T-helper 2 cell treated with Interferon-gamma antibody and Interleukin-4, amounts not matched to agents 5 μg/mL and 100 μg/mL, for 36 hours (primary cell): ENCODE measurements at places on chromosomes 6 and 20.

GRCh38 chr20:35992713-35993335 lies 24.4 kb downstream of the CNBD2 start:
- H3K4me1 ChIP-seq, result peaks cover 4% of the 10 kb centered on the region
- no peak overlapping the region for H3K27ac ChIP-seq
- peak; percentile 28 for DNase-seq
- H3K27me3 ChIP-seq, result peaks cover 18% of the 10 kb centered on the region

GRCh38 chr6:125393449-125393858 lies 91.7 kb upstream of the HDDC2 start:
- no peak overlapping the region for H3K27ac ChIP-seq
- H3K4me1 ChIP-seq, result peaks cover 11% of the 10 kb centered on the region
- H3K4me3 ChIP-seq, result peak overlapping the region; percentile 25
- DNase-seq, result no peak
- no peaks in the 10 kb centered on the region for H3K36me3 ChIP-seq

DNA sequence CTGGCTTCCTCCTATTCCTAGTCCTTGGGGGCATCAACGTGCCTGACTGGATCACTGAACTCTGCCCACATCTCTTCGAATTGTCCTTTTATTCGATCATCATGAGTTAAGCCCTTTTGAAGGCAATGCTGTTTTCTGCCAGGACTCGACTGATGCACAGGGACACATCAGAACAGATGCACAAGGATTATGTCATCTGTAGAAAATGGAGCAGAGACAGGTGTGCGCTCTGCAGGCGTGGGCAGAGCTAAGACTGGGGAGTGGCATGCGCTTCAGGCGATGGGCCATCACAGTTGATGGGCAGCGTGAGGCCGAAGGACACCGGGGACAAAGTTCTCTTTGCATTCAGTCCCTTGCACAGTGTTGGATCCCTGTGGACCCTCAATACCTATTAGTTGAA lies 13.1 kb downstream of the GABRR1 start:
- DNase-seq, result no peak
- H3K4me3 ChIP-seq, result no peak overlapping the region
- H3K27me3 ChIP-seq, result no peaks in the 10 kb centered on the region
- no peaks in the 10 kb centered on the region for H3K4me1 ChIP-seq
- no peak overlapping the region for H3K27ac ChIP-seq

- no peak overlapping the region for H3K27ac ChIP-seq
- no peak for DNase-seq
- H3K4me1 ChIP-seq, result no peaks in the 10 kb centered on the region
- peaks cover 17% of the 10 kb centered on the region for H3K27me3 ChIP-seq
- no peak overlapping the region for H3K4me3 ChIP-seq
These were observed 160.3 kb upstream of the SASH1 start for GRCh38 chr6:148182378-148182777.

DNA sequence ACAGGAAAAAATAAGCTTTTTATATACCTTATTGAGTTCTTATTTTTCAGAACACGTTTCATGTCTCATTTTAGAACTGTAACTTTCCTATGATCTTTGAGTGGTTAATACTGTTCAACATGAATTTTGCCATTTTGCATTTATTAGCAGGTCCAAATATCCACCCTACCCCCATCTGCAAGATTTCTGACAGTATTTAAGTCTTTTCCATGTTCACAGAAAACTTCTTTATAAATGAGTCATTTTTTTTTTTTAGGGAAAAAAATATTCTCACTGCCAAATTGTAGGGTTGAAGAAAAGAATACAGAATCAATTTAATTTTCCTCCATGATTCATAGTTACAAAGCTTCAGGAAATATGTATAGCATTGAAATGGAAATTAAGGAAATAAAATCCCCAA lies 101.8 kb downstream of the COL21A1 start:
- H3K4me1 ChIP-seq, result no peaks in the 10 kb centered on the region
- DNase-seq, result no peak
- H3K4me3 ChIP-seq, result no peak overlapping the region
- H3K27ac ChIP-seq, result no peak overlapping the region
- no peaks in the 10 kb centered on the region for H3K27me3 ChIP-seq

DNA sequence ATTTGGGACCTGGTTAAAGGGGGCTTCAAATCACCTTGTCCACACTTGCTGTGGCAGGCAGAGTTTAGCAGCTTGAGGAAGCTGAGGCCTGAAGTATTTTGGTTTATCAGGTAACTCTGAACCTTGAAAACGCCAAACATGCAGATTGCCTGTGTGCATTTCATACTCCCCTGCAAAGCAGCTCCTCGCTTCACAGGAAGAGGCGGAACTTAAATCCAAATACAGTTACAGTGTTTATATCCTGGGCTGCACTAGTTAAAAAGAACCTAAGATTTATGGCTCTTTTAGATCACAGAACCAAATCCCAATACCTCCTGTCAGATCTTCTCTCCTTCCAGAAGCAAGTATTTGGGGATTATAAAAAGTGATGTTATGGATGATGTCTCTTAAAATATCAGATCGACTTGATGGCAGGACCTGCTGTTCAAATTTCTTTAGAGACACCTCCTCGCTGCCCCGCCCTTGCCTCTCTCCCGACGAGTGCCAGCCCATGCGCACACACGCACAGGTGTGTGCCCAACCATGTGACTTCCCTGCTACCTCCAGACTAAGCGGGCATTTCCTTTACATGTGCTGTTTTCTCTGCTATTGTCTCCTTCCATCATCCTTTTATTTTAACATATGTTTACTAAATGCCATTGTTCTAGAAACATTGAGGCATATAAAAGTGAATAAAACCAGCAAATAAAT lies 224.6 kb upstream of the FOXQ1 start:
- H3K27me3 ChIP-seq, result peaks cover 3% of the 10 kb centered on the region
- no peaks in the 10 kb centered on the region for H3K4me1 ChIP-seq
- no peaks in the 10 kb centered on the region for H3K36me3 ChIP-seq
- no peak for DNase-seq

GRCh38 chr6:167807200-167807599 lies 19.5 kb upstream of the AFDN start:
- H3K27me3 ChIP-seq, result peaks cover 15% of the 10 kb centered on the region
- no peaks in the 10 kb centered on the region for H3K4me1 ChIP-seq
- no peak for DNase-seq
- H3K36me3 ChIP-seq, result no peaks in the 10 kb centered on the region
- H3K4me3 ChIP-seq, result no peak overlapping the region

DNA sequence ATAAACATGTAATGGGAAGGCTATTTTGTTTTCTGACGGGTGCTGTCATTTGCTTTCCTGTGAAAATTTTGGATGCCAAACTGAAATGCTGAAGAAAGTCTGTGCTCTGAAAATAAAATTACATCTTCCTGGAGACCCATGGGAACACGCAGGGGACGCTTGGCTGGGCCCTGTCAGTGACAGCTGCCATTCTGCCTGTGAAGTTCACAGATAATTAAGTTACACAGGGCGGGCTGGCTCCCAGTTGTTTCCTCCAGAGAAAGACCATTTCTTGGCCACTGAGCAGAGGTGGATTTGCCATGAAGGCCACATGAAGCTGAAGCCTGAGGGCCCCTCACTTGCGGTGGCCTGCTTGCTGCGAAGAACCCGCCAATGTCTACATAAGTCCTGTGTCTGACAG lies 93.5 kb downstream of the TMEM170B start:
- H3K27me3 ChIP-seq, result peaks cover 5% of the 10 kb centered on the region
- H3K4me1 ChIP-seq, result no peaks in the 10 kb centered on the region
- H3K4me3 ChIP-seq, result no peak overlapping the region
- no peak overlapping the region for H3K27ac ChIP-seq
- DNase-seq, result no peak
- no peaks in the 10 kb centered on the region for H3K36me3 ChIP-seq

DNA sequence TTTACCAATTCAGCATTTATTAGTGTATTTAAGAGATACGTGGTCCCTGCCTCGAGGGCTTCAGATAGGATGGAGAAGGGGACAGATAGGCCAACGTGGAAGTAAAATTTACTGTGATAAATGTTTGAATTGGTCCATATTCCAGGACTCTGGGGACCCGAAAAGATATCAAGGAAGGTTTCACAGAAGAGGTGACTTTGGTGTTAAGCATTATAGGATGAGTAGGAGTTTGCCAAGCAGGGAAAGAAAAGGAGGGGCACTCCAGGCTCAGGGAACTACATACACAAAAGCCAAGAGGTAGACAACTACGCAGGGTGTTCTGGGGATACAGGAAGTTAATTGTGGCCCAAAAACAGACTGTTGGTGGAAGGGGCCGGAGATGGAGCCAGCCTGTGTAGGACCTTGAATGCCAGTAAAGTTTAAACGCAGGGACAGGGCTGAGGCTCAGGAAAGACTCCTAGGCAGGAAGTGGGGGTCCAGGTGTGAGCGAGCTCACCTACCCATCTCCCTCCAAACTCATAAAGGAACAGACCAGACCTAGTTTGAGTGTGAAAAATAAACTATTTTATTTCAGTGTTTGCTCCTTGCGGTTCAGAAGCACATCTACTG lies 37.0 kb downstream of the TGM2 start:
- H3K4me1 ChIP-seq, result peaks cover 4% of the 10 kb centered on the region
- DNase-seq, result no peak
- no peak overlapping the region for H3K27ac ChIP-seq
- no peak overlapping the region for H3K4me3 ChIP-seq
- no peaks in the 10 kb centered on the region for H3K36me3 ChIP-seq

DNA sequence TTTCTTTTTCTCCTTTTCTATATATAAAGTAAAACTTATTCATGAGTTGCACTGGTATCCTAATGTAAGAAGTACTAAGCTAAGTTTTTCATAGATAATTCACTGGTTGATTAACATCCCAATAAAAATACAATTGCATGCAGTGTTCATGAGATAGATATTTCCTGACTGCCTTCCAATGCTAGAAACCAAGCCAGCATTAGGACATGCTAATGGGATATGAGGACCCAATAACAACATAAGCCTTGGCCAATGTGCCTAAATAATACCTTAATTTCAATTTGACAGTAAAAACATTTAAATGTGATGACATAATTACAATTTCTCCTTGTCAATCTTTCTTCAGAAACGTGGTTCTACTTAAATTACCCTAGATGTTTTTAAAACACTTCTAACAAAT lies 152.7 kb downstream of the RNGTT start:
- H3K27me3 ChIP-seq, result no peaks in the 10 kb centered on the region
- no peak overlapping the region for H3K4me3 ChIP-seq
- H3K4me1 ChIP-seq, result peaks cover 3% of the 10 kb centered on the region
- DNase-seq, result no peak
- H3K27ac ChIP-seq, result no peak overlapping the region

- peaks cover 3% of the 10 kb centered on the region for H3K4me1 ChIP-seq
- H3K4me3 ChIP-seq, result no peak overlapping the region
- DNase-seq, result no peak
- no peak overlapping the region for H3K27ac ChIP-seq
These were observed 10.5 kb upstream of the BEND3 start for GRCh38 chr6:107125771-107126170.

- DNase-seq, result no peak
- H3K4me1 ChIP-seq, result peaks cover 2% of the 10 kb centered on the region
- no peak overlapping the region for H3K4me3 ChIP-seq
- H3K36me3 ChIP-seq, result peaks cover 23% of the 10 kb centered on the region
- no peaks in the 10 kb centered on the region for H3K27me3 ChIP-seq
These were observed 296.5 kb upstream of the RUNX2 start for GRCh38 chr6:45031601-45032000.

- H3K36me3 ChIP-seq, result no peaks in the 10 kb centered on the region
- H3K27me3 ChIP-seq, result no peaks in the 10 kb centered on the region
- no peak overlapping the region for H3K27ac ChIP-seq
- no peaks in the 10 kb centered on the region for H3K4me1 ChIP-seq
- DNase-seq, result no peak
These were observed 464.3 kb upstream of the FLRT3 start for GRCh38 chr20:14801591-14802325.

GRCh38 chr6:11309947-11310665 lies 77.6 kb upstream of the NEDD9 start:
- no peak overlapping the region for H3K4me3 ChIP-seq
- DNase-seq, result no peak
- no peak overlapping the region for H3K27ac ChIP-seq
- no peaks in the 10 kb centered on the region for H3K27me3 ChIP-seq

DNA sequence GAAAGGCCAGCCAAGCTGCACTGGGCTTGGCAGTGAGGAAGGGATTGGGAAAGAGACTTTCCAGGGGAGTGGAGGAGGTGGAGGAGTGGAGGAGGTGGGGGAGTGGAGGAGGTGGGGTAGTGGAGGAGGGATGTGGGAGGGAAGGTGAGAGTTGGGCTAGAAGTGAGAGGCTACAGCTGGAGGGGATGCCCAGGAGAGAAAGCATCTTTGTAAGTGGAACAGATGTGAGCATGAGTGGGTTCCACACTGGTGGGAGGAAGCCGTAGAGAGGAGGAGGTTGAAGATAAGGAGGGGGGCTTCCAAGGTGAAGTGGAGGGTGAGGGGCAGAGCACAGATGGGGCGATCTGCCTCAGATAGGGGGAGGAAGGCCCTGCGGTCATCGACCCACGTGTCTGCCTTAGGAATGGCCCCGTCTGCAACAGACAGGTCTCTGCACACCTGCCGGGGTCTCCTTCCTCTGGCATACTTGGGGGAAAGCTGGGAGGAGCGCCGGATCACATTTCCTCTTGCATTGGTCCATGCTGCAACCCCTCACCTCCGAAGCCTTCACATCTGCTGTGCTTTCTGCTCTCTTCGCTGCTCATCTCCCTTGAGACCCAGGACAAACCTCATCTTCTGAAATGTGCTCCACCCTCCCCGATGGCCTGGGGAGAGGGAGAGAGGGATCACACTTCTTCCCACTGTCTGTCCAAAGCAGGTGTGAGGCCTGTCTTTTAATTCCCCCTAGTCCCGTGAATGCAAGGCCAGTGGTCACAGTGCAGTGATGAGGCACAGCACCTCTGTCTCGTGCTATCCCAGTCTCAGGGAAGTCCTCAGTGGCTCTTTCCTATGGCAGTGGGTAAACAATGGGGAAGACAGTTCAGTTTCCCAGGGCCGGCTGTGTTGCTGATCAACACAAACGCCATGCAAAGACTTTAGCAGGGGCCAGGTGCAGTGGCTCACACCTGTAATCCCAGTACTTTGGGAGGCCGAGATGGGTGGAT lies 48.6 kb upstream of the SNX9 start:
- H3K27me3 ChIP-seq, result peaks cover 54% of the 10 kb centered on the region
- no peak overlapping the region for H3K4me3 ChIP-seq
- H3K36me3 ChIP-seq, result no peaks in the 10 kb centered on the region
- peaks cover 2% of the 10 kb centered on the region for H3K4me1 ChIP-seq
- no peak overlapping the region for H3K27ac ChIP-seq

- DNase-seq, result no peak
- H3K36me3 ChIP-seq, result peaks cover 8% of the 10 kb centered on the region
- no peaks in the 10 kb centered on the region for H3K27me3 ChIP-seq
- H3K4me1 ChIP-seq, result peaks cover 58% of the 10 kb centered on the region
- H3K4me3 ChIP-seq, result no peak overlapping the region
These were observed 58.4 kb downstream of the TRERF1 start for GRCh38 chr6:42393339-42393738.

- H3K27me3 ChIP-seq, result no peaks in the 10 kb centered on the region
- H3K4me3 ChIP-seq, result no peak overlapping the region
- no peak for DNase-seq
- peaks cover 13% of the 10 kb centered on the region for H3K4me1 ChIP-seq
- H3K27ac ChIP-seq, result no peak overlapping the region
- H3K36me3 ChIP-seq, result peaks cover 56% of the 10 kb centered on the region
These were observed 52.2 kb upstream of the EMILIN3 start for GRCh38 chr20:41418739-41419293.

GRCh38 chr6:144019929-144020328 lies 11.9 kb upstream of the PLAGL1 start:
- H3K4me1 ChIP-seq, result no peaks in the 10 kb centered on the region
- H3K27me3 ChIP-seq, result peaks cover 19% of the 10 kb centered on the region
- no peak overlapping the region for H3K27ac ChIP-seq
- no peaks in the 10 kb centered on the region for H3K36me3 ChIP-seq
- no peak for DNase-seq

GRCh38 chr6:39934131-39934757 lies at the start of gene MOCS1:
TSS of gene MOCS1 (minus strand) at chr6:39934462. CDS start at chr6:39934417, 45 bp downstream.
- H3K4me3 ChIP-seq, result peak within 1 kb of the TSS; percentile 86
- peaks cover 1% of the 10 kb centered on the region for H3K4me1 ChIP-seq
- H3K36me3 ChIP-seq, result no peaks in the 10 kb centered on the region
- H3K27me3 ChIP-seq, result peaks cover 36% of the 10 kb centered on the region
- DNase-seq, result peak; percentile 31
